ENCODE measurements at places on chromosomes 7 and 10.

DNA sequence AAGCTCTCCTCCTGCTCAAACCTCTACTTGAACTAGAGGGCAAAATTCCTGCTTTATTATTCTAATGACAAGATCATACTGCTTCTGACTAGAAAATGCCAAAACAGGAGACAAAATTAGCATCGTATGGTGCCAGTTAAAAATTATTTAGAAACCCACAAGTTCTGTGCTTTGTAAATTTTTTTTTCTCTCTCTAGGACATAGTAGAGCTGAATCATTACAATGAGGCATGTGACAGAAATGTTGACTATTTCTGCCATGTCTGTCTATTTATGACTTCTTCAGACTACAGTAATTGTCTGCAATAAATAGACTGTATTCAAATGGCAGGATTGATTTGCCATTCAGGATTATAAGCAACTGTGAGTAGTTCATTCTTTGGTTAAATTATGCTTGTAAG lies 335.8 kb downstream of the PRPF18 start:
- no peak for DNase-seq

DNA sequence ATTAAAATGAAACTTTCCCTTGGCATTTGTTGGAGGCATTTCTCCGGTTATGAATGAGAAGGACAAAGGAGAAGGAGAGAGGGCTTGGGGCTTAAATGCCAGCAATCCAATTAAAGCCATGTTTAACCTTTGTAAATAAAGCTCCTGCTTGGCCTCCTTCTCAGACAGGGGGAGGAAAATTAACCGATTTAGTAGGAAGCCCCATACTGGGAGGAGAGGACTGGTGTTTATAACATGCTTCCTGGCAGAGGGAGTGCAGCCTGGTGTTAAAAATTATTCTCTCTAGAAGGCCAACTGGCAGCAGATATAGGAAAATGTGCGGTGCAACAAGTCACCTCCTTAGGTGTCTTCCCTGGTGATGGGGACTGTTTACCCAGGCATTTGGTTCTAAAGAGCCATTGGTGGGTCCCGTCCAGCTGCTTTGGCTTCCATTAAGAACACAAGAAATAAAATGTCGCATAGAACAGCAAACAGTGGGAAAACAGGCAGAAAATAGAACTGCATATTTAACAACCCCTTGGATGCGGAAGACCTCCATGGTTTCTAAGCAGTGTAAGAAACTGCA lies 846.5 kb downstream of the TYW1 start:
- DNase-seq = no peak

DNA sequence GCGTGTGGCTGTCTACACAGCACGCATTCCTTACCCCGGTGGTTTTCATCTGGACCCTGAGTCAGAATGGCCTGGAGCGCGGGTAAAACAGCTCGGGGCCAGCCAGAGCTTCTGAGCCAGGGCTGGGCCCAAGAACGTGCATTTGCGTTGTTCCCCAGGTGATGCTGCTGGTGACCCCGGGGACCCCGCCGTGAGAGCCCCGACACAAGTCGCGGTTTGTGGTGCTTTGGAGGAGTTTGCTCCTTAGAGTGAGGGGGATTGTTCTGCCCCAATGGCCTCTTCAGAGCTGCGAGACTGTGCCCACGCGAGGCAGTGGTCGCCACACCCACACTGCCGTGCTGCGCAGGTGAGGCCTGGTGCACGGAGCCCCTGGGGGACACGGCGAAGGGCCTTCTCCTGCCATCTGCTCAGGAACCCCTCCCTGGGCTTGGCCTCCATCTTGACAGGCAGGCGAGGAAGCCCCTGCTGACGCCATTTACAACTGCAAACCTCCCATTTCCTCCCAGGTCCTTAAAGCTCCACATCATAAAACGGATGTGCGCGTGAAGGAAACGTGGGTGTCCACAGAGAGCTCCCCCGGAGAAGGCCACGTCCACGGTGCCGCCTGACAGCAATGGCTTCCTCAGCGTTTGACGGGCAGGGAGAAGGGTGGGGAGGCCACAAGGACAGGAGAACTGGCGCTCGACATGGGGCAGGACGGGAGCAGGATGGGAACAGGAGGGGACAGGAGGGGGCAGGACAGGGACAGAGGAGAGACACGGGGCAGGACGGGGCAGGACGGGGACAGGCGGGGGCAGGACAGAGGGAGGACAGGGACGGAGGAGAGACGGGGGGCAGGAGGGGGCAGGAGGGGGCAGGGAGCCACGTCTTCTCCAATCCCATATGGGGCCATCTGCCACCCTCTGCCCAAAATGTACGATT lies 477.2 kb downstream of the DNAJB6 start:
- no peak for DNase-seq

- DNase-seq = no peak
These were observed 259.3 kb downstream of the SFMBT2 start for GRCh38 chr10:7151538-7151937.

DNA sequence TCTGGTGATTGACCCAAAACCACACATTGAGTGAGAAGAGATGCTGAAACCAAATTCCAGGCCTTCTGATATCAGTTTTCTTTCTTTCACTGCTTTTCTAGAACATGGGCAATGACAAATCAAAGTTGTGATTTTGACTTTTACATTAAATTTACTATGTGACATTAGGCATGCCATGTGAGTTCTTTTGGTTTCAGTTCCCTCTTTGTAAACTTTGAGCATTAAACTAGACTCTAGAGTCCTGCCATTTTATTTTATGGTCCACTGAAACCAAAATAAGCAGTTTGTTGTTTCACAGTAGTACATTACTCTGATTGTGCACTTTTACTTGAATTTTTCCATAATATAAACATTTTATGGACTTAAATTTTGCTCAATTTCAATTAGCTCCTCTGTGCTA lies 381.1 kb upstream of the SEMA3D start:
- DNase-seq = no peak

- DNase-seq = no peak
These were observed 23.9 kb upstream of the LEP start for GRCh38 chr7:128217030-128217805.

DNA sequence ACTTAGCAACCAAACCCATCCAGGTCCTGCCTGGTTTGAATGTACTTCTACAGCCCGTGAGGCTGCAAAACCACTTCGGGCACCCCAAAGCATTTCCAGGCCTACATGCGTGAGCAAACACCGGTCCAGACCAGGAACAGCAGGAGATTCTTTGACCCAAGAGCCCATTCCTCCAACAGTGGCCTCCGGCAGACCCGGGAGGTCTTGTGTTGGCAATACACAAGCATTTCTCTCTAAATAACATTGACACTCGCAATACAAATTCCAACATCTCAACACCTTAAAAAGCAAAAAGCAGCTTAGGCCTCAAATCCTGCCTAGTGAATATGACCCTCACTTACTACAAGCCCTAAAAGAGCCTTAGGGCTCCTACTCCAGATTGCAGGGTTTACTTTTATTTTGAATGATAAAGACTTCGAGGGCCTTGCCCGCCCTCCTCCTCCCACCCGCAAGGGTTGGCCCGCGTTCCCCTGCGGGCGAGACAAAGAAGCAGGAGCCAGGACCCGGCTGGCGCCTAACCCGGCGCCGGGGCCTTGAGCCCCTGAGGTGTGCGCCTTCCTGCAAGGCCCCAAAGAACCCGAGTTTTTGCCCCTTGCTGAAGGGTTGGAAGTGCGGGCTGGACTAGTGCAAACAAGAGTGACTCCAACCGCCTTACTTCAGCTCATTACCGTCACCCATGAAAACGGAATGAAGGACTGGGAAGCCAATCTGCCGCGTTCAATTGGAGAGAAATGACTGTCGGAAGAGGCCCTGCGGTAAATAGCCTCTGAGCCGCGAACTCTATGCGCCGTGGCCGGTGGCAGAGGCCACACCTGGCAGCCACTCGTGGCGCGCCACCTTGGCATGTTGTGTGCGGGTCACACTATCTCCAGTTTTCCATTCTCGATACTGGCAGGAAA lies 3.4 kb upstream of the DLX6 start:
- no peak for DNase-seq

DNA sequence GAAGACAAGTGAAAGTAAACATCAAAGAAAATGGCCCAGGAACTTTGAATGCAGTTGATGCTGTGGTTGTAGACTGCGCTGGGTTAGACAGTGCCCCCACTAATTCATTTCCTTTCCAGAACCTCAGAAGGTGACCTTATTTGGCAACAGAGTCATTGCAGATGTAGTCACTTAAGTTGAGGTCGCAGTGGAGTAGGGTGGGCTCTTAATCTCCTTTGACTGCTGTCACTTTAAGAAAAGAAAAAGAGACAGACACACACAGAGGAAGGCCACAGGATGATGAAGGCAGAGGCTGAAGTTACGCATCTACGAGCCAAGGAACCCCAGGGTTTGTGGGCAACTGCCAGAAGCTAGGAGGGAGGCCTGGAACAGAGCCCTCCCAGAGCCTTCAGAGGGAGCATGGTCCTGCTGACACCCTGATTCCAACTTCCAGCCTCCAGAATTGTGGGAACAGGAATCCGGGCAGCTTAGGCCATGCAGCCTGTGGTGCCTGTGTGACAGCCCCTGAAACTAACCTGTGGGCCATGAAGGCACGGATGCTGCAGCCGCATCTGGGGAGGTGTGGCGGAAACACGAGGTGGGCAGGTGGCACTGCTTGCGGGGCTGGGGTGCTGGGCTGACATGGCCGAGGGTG lies 107.6 kb downstream of the PRKAG2 start:
- no peak for DNase-seq

- no peak for DNase-seq
These were observed 67.1 kb downstream of the LSMEM1 start for GRCh38 chr7:112547916-112548315.

DNA sequence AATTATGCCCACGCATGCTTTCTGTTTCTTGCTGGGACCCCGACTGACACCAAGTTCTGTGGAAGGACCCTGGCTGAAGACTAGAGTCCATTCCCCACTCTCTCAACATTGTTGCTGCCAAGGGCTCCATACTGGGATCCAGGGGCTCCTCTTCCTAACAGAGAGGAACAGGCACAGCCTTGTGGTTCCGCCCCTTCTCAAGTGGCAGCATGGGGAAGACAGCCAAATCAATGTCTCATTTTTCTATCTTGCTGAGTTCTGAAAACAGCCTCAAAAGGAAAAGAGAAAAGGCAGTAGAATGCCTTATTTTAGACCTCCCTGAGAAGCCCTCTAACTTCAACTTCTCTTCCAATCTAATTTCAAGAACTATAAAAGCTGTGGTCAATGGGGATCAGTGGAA lies 23.7 kb upstream of the LAMB1 start:
- no peak for DNase-seq

DNA sequence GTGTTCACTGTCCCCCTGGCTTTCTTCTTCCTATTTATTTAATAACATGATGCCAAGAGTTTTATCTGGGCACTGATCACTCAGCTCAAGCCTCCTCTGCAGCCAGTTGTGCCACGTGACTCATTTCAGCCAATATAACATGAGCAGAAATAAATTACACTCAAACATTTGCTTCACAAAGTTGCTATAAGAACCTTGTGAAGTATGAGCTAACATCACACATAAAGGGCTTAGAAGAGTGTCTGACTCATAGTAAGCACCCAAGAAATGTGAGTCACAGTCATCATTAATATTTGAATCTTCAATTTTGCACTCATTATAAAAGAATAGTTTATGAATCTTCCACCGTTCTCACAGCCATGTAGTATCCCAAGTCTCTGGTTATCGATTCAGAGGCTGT lies 414.6 kb upstream of the NPVF start:
- DNase-seq = no peak

GRCh38 chr10:110429301-110429700 lies 68.4 kb upstream of the DUSP5 start:
- DNase-seq = no peak

DNA sequence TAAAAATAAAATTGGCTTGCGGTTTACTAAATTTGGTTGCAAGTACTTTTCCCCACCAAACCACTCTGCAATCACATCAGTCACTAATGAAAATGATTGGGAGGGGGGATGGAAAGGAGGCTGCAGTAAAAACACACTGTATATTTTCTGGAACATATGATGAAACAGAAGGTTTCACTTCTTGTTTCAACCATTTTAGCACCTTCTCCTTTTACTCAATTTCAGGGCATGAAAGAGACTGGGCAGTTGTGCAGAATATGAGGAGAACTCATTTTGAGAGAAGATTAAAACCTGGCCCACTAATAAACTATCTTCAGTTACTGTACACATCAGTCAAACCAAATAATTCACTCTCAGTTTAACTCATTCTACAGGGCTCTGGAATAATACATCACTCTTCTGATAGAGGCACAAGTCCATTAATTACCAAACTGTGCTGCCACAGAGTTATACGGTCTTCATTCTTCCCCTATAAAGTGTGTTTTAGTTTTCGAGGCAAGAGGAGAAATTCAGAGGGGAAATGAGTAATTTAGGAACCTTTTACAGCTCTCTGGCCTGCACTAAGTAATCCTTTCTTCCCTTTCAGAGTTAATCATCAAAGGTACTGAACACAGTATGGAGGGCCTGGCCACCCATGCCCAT lies 25.5 kb downstream of the JAZF1 start:
- no peak for DNase-seq

- DNase-seq = no peak
These were observed 37.9 kb downstream of the CCM2 start for GRCh38 chr7:45037876-45038275.

DNA sequence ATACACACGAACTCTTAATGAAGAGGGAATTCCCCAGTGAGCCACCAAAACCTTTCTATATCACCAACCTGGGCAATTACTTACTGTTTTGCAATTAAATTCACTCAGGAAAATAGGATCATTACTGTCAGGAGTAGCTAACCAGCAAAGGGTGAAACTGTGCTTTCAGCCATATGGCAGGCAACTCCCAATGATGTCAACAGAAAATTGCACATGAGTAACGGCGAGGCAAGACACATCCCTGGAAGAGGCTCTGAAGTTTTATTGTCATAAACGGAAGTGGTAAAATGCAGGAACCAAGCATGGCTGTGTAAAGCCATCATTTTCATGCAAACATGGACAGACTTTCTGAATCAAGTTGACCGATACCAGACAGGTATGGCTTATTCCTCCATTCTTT lies 548.9 kb upstream of the AUTS2 start:
- no peak for DNase-seq

- no peak for DNase-seq
These were observed 131.7 kb downstream of the DYNC1I1 start for GRCh38 chr7:95904099-95904498.

DNA sequence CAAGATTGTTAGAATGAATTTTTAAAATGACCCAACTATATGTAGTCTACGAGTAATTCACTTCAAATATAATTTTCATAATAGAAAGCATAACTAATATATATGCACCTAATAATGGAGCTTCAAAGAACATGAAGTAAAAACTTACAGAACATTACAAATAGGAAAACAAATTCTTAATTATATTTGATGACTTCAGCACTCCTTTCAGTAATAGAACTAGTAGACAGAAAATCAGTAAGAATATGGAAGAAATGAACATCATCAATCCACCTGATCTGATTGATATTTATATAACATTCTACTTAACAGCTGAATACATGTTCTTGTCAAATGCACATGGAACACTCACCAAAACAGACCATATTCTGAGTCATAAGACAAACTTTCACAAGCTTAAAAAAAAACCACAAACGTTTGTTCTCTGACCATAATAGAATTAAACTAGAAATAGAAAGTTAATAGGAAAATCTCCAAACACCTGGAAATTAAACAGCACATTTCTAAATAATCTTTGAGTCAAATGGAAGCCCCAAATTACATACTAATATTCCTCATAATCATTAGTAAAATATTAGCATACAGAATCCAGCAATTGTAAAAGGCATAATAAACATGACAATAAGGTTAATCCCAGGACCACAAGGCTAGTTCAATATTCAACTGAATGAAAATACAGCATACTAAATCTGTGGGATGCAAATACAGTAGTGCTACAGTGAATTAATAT lies 48.0 kb downstream of the BRAF start:
- no peak for DNase-seq
